ENCODE measurements at places on chromosomes 1 and 21.

DNA sequence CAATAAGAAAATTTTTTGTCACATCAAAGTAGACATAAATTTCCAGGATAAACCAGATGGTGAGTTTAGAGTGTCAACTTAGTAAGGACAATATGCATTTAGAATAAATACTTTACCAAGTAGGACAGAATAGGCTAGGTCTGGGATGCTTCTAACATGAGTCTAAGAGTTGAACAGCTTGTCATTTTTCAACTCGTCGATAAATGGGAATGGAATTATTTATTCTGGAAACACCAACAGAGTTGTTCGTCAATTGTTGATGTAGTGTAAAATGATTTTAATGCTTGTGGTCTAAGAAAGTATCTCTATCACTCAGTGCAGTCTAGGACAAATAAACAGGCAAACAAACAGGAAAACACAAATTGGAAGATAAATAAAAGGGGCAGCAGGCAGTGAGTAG lies 358.4 kb upstream of the ST6GALNAC5 start:
- no peak for DNase-seq

DNA sequence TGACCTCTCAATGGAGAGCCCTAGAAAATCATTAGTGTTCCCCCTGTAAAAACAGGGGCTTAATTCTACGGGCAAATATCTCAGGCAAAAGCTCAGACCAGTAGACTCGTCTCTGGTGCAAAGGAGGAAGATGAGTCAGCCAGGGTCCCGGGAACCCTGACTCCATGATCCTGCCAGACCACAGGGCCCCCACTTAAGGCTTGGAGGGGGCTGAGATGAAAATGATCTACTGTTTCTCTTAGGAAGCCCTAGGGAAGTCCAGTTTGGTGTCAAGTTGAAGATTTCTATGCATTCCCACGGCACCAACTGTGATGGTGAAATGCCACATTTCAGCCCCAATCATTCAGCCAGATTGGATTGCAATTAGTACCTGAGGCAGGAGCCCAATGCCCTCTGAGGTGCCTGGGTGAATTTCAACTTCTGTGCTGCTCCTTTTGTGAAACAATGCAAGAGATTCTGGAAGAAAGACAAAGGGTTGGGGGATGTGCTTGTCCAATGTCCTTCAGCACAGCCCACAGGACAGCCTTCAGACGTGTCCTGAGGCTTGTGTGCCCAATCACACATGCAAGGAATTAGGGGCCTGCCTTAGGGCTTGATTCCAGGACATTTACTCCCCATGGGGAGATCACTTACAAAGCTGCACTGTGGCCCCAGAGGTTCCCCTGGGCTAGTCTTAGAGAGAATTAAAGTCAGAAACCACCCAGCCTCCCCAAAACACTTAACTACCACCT lies 18.1 kb downstream of the NAV1 start:
- DNase-seq: no peak

GRCh38 chr1:175178456-175178855 lies 14.1 kb downstream of the KIAA0040 start:
- no peak for DNase-seq

- no peak for DNase-seq
These were observed 34.8 kb downstream of the ACTL8 start for GRCh38 chr1:17789926-17790325.

GRCh38 chr1:155219592-155220031 lies 11.1 kb downstream of the MTX1 start:
- no peak for DNase-seq

DNA sequence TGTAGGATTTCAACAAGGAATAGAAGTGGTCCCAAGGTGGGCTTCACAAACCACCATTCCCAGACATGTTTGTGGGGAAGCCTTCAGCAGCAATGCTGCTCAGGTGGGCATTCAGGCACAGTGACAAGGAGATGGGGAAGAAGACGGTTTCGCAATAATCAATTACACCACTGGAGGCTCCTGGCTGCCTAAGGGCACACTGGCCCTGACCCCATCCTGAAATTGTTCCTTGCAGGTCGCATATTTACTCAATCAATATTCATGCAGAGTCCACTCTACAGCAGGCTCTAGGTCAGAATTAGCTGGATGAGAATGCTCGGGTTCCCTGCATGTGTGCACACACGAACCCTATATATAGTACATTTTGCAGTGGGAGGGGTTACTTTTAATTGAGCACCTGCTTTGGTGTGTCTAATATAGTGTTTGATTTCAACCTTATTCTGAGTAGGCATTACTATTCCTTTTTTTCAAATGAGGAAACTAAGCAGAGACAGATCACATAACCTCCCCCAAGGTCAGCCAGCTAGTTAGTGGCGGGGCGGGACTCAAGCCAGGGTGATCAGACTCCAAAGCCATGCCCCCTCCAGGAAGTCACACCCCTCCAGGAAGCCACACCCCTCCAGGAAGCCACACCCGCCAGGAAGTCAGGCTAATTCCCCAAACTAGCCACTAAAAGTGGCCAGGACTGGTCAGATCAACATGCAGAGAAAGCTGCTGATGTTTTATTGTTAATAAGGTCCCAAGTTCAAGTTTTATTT lies 106.5 kb downstream of the HLCS start:
- DNase-seq: no peak

DNA sequence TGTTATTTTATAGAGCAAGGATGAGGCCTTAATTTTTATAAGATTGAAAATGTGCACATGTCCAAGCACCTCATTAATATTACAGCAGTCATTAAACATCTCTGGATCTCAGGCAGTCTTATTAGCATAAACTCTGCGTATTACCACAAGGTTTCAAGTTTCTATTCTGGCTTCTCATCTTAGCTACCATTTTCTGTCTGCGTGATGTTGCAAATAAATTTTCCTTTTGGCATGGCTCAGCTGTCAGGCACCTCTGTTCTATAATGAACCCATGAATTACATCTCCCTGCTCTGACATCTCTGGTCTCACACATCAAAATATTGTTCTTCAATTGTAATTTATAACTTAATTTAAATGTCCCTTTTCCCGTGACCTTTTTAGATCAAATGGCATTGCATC lies 156.5 kb downstream of the SLC45A1 start:
- no peak for DNase-seq

DNA sequence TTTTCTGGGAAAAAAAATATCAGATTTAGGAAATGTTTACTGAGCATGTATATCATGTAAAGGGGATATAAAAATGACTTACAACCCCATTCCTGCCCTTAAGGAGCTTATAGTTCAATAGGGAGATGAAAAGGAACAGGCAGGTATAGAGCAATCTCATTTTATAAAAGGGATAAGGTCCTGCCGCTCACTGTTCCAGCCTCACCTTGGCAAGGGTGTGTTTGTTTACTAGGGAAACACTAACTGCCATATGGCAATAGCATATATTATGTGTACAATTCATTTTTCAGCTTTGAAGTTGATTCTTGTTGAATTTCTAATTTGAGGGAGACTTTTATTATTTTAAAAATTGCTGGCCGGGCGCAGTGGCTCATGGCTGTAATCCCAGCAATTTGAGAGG lies 25.5 kb downstream of the URB2 start:
- DNase-seq: no peak

DNA sequence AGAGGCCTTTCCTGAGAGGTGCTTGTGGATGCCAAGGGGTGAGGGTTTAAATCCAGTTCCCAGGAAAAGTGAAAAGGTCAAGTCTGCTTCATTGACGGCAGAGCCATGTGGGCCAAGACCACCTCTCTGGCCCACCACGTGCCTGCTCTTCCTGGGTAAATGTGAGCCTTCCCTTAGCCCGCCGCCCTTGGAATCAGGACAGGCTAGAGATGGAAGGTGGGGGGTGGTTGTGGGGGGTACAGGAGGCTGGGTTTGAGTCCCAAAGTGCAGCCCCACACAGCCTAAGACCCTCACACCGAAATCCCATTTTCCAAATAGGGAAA lies 104.4 kb downstream of the EPHB2 start:
- no peak for DNase-seq

GRCh38 chr1:33335020-33335419 lies 14.1 kb upstream of the A3GALT2 start:
- DNase-seq: no peak

DNA sequence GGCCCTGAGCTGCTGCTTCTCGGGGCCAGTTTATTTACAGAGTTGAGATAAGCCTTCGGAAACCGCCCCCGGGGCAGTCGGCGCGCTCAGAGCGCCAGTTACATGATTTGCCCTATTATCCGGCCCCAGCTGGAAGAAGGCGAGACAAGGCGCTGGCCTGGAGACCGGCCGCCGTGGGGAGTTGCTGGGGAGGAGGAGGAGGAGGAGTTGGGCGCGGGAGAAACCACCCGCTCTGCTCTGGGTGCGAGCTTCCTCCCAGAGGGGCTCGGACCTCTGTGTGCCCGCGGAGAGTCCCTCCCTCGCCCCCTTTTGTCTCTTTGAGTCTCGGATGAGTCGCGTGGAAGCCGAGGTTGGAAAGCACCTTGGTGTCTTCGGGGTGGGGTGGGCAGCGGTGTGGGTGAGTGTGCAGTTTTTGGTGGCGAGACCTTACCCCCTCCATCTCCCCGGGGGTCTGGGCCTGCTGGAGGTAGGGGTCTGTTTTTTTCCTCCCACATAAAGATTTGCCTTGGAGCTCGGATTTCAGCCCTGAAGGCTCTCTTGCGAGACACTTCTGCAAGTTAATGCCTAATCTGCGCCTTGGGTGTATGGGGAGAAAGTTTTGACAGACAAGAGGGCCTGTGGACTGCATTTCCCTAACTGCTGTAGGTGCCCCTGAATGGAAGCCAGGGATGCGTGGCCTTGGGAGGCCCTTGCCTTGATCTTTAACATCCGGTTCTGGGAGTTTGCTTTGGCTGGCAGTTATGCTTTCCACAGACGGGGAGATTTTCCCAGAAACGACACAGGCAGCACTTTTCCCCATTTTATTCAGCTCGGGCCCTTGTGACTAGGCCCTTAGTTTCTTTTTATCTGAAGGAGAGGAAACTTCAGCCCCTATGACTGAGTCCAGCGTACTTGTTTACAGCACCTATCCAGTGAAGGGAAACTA lies 80.0 kb downstream of the NDUFS5 start:
- no peak for DNase-seq

DNA sequence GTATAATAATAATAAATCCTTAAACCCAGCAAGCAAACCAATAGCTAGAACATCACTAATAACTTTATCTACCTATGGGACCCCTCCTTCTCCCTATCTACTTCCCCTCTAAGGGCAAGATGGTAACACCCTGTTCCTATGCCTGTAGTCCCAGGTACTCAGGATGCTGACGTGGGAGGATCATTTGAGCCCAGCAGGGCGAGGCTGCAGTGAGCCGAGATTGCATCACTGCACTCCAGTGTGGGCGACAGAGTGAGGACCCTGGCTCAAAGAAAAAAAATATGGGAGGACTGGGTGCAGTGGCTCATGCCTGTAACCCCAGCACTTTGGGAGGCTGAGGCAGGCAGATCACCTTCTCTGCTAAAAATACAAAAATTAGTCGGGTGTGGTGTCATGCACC lies 143.1 kb upstream of the SLC45A1 start:
- no peak for DNase-seq

- DNase-seq: peak; percentile 3
These were observed 4.1 kb upstream of the CACNA1E start for GRCh38 chr1:181479137-181479745.

- DNase-seq: no peak
These were observed 75.3 kb upstream of the ARTN start for GRCh38 chr1:43858324-43858723.

DNA sequence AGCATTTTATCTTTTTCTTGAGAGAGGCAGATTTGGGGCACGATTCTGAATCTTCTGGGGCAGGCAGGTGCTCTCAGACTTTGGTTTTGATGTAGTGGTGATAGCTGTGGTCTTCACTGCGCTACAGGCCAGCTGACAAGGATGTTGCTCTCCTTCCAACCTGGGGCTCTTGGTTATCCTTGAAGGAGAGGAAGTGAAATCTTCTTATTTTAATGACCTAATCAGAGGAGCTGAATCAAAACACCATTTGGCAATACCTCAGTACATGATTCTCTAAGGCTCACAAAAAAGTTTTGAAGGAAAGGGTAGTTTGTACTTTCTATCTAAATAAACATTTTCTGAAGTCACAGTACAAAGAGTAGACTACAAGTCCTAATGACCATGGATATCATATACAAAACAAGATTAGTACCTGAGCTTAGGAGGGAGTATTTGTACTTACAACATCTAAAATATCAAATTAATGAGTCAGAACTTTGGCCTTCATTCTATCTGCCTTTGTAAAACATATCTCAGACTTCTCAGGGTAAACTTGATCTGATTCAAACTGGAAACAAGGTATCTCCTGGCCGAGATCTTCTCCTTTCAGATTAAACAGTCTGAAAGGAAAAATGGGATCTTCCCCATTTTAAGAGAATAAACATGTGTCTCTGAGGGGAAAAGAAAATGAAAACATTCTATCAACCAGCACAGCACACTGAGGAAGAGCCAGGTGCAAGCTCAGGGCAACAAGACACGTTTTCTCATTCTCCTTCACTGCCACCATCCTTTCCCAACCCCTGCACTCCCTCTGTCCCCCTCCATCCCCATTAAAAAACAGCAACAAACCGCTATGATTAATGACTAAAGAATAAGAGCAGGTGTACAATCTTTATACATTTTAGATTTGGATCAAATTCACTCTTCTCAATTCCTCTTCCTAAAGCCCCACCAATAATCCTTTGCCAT lies 69.2 kb downstream of the SH3GLB1 start:
- no peak for DNase-seq

DNA sequence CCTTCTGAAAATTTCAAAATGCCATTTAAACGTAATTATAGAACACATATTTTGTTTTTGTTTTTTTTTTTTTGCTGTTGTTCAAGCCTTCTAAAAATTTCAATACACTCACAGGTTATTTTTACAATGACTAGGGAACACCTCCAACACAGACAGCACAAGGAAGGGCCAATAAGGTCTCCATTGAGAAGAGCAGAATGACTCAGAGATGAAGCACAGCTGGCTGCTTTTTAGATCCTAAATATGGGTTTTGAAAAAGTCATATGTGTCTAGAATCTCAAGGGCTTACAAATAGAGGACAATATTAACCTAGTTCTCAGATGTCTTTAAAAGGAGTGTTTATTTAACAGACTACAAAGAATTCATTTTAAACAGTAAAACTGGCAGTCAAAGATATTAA lies 104.6 kb downstream of the NEGR1 start:
- DNase-seq: no peak

- DNase-seq: peak; percentile 7
These were observed 2.6 kb upstream of the SAMD13 start for GRCh38 chr1:84298684-84299535.

GRCh38 chr1:24925963-24926362 lies 4.1 kb downstream of the RUNX3 start:
- DNase-seq: no peak
